ENCODE measurements at places on chromosomes 5 and 9.
A peak's percentile ranks its signal among the peaks of the same experiment; 100 is the strongest.

GRCh38 chr5:138775034-138775433, 21.8 kb downstream of the CTNNA1 start:
- DNase-seq = no peak

- DNase-seq = no peak
Measured at GRCh38 chr9:69582018-69582417, 90.2 kb downstream of the APBA1 start.

GRCh38 chr5:45385321-45386058, 310.7 kb downstream of the HCN1 start:
- DNase-seq = no peak

GRCh38 chr5:1864896-1865440, 17.8 kb downstream of the IRX4 start:
- no peak for DNase-seq

- DNase-seq = no peak
Measured at GRCh38 chr9:113311961-113312360, 8.8 kb upstream of the RNF183 start.

DNA sequence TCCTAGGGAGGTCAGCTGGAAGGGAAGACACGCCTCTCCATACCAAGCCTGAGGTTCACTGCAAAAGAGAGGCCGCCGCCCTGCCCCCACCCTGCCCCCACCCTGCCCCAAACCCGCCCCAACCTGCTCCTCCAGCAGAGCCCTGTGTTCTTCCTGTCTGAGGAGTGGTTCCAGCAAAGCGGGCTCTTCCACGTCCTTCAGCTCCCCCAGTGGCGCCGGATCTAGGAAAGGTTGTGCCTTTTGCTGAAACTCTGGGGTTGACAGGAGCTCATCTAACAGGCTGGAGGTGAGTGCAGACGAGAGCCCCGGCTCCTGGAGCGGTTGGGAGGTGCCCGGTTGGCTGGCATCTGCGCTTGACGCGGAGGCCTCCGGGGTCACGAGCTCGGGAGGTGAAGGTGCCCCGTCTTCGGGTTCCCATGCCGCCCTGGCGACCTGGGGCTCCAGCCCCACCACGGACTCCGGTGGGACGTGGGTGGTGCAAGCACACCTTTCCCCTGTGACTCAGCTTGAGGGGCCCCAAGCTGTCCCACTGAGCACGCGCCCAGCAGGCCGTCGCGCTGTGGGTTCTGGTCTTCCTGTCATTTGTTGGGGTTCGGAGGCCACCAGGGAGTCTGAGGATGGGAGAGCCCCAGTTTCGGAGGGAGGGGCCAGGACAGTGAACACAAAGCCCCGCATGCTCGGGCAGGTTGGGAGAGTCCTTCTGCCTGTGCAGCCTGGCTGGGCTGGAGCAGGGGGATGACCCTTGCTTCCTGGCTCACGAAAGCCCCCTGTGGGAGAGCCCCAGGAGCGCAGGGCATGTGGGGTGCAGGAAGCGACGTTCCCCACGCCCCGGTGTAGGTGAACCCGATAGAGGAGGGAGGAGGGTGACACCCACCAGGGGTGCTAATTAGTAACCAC, 1467.1 kb downstream of the FOXD4L5 start:
- DNase-seq = no peak

DNA sequence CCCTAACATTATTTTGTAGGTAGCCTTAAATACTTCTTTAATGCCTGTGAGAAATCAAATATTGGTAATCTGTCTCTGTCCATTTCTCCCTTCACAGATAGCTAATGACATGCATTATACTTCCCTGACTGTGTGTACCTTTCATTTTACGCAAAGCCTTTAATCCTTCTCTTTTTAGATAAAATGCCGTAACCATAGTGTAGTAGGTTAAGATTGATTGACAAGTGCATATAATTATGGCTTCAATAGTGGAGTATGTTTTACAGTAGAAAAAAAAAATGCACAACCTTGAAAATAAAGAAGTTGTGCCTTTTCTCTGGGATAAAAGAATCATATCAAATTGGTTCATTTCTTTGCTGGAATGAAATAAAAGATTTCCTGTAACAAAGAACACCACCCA, 559.6 kb upstream of the GRAMD2B start:
- DNase-seq = no peak

GRCh38 chr9:138071731-138072130, 194.1 kb downstream of the CACNA1B start:
- no peak for DNase-seq

DNA sequence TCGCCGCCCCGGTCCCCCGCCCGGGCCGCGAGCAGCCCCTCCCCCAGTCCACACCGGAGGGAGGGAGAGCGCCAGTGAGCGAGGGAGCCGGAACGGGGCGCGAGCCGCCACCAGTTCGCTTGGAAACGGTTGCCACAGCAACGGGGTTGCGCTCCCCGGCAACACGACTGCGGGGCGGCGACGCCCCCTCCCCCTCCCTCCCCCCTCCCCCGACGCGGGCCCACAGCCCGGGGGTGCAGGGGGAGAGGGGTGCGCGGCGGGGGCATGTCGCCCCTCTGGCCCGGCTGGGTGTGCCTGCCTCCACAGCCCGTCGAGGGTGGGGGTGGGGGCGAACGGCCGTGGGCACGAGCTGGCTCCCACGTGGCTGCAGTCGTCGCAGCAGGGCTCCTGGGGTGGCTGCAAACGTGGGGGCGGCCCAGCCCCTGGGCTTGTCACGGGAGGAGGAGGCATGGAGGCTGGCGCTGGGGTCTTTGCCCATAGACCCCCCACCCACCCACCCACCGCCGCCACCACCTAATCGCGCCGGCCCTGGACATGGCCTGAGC, 524 bp downstream of the PRR7 start:
- peak; percentile 32 for DNase-seq

DNA sequence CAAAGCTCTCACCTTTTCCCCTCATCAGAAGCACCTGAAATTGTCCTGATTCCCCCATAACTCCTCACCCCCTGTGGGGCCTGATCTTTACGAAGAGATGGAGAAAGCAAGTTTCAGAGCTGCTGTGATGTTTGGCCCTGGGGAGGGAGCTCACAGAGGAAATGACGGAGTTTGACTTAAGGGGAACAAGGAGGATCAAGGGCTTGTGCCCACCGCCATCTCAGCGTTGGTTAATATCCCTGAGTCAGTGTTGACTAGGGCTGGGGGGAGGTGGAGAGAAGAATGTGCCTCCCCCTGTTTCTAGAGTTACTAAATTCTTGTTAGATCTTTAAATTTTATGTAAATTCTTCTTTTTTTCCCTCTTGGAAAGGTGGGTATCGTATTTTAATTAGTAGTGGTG, 27.8 kb downstream of the FGF18 start:
- DNase-seq = no peak

DNA sequence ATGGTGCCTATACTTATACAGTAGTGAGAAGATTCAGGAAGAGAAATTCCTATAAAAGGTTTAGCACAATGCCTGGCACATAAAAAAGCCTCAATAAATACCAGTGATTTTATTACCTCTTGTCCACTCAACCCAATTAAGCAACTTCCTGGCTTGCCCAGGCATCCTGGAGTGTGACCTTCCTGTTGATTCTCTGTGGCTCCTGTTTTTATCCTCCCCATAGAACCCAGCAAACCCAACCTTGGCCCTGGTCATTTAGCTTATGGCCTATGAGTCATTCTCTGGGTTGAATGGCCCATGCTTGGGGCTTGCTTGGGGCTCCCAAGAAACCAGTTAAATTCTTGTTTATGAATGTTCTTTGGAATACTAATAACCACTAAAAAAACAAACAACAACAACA, 21.4 kb upstream of the SPARC start:
- no peak for DNase-seq

DNA sequence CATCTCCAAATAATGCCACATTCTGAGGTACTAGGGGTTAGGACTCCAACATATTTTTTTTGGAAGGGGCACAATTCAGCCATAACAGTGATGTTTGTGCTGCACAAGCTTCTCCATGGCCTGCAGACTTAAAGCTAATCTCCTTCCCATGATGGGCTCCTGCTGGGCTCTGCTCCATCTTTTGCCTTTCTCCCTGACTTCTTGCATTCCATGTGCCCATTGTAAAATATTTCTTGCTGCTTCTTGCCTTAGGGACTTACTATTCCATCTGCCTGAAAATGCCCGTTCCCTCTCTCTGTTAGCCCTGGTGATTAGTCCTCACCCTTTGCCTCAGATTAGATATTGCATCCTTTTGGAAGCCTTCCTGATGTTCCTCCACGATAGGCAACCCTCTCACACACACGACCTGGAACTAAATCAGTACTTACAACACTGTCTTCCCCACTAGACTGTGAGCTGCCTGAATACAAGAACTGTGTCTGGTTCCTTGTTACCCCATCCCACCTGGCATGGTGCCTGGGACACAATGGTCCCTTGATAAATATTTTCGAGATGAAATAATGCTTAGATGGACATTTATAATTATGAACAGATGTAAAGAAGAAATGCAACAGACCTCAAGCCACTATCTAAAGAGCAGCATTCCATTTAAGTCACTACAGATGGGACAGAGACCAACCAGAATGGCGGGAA, 33.5 kb downstream of the OR1J1 start:
- DNase-seq = no peak

DNA sequence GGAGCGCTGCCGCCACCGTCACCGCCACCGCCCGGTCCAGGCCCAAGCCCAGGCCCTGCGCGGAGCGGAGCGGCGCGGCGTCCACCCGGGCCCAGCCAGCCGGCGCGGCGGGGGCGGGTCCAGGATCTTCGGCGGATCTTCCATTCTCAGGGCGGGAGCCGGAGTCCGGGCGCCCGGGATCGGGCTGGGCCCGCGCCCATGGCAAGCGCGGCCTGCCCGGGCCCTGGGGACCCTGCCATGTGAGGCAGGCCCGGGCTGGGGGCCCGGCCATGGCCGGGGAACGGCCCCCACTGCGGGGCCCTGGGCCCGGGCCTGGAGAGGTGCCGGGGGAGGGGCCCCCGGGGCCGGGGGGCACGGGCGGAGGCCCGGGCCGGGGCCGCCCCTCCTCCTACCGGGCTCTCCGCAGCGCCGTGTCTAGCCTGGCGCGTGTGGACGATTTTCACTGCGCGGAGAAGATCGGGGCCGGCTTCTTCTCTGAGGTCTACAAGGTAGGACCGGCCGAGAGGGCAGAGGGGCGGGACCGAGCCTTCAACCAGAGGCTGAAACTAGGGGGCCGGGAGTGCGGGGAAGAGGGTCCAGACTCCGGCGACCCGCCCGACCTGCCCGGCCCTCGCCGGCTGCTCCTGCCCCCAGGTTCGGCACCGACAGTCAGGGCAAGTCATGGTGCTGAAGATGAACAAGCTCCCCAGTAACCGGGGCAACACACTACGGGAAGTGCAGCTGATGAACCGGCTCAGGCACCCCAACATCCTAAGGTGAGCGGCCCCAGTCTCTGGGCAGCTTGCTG, 482 bp downstream of the TESK1 start:
- peak; percentile 23 for DNase-seq

All from NCI-H1105 treated with DMSO at 0.1 percent for 48 hours (cell line).